Endothelial cell (in vitro differentiated cells): ENCODE measurements at places on chromosomes 2 and 18. TPM values are rescaled to one million over a fixed set of nuclear protein-coding genes. Genes with fewer than 3 reads are reported as not detected.

- H3K4me3 ChIP-seq: no peak overlapping the region
- H3K27ac ChIP-seq: no peak overlapping the region
- H3K36me3 ChIP-seq: no peaks in the 10 kb centered on the region
- H3K27me3 ChIP-seq: no peaks in the 10 kb centered on the region
Measured at GRCh38 chr2:195642027-195642678, 14.9 kb upstream of the SLC39A10 start.

GRCh38 chr2:232299084-232299483 lies 79.5 kb upstream of the ALPP start:
- peaks cover 2% of the 10 kb centered on the region for H3K27me3 ChIP-seq
- no peak overlapping the region for H3K4me3 ChIP-seq
- peaks cover 24% of the 10 kb centered on the region for H3K36me3 ChIP-seq
- DNase-seq: no peak
- no peak overlapping the region for H3K27ac ChIP-seq

DNA sequence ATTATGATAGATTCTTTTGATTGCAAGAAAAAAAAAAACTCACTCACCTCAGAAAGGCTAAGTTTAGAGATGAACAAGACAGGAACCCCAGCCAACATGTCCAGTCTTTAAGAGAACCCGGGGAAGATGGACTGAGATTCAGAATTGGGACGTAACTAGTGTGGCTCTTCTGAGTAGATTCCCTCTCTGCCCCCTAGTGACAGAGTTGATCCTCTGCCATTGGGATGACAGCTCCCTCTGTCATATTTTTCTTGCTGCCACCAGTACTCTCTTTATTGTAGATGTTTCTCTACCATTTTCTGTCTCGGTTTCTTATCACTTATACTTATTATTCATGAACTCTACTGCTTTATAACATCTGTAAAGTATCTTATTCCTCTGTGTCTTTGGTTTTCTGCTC lies 77.7 kb downstream of the GULP1 start:
- peak; percentile 35 for DNase-seq
- H3K27ac ChIP-seq: no peak overlapping the region
- H3K4me3 ChIP-seq: no peak overlapping the region
- peaks cover 3% of the 10 kb centered on the region for H3K27me3 ChIP-seq
- peaks cover 2% of the 10 kb centered on the region for H3K4me1 ChIP-seq

- peaks cover 7% of the 10 kb centered on the region for H3K4me1 ChIP-seq
- H3K4me3 ChIP-seq: no peak overlapping the region
Measured at GRCh38 chr2:10197697-10198076, 75.1 kb downstream of the RRM2 start.

GRCh38 chr2:219000569-219000960 lies 7.3 kb upstream of the CRYBA2 start:
- peaks cover 5% of the 10 kb centered on the region for H3K4me1 ChIP-seq
- no peak overlapping the region for H3K4me3 ChIP-seq
- H3K27ac ChIP-seq: no peak overlapping the region

DNA sequence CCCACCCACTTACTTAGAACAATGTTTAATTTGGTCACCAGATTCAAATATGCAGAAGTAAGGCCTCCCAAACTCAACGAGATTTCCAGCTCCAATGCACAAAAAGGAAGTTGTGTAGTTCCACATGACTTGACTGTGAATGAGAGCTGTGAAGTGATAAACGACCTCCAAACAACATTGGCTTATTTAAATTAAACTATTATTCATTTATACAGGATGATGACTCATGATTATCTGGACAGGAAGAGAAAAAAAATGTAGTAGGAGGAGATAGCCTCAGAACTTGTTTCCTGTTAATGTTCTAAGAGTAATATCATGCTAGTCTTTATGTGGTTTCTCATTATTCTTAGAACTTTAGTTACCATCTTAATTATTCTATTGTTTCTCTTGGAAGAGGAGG lies 237.3 kb downstream of the C1D start:
- H3K27me3 ChIP-seq: peaks cover 1% of the 10 kb centered on the region
- H3K4me1 ChIP-seq: peaks cover 27% of the 10 kb centered on the region
- no peak overlapping the region for H3K4me3 ChIP-seq
- H3K27ac ChIP-seq: no peak overlapping the region
- peaks cover 4% of the 10 kb centered on the region for H3K36me3 ChIP-seq

DNA sequence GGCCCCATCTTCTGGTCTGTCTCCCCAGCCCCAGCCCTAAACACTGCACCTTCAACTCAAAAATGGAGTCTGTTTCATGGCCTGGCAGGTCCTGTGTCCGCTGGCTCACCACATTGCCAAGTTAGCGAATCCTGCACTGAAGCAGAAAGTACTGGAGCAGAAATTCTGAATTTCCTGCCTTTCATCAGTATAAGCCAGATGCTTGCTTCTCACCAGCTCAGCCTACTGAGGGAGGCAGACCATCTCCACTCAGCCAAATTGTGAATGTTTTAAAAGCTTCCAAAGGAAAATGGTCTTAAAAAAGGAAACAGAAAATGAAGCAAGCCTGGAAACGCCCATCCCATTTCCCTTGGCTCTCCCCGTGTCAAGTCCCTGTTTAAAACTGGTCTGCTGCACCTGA lies 157.8 kb downstream of the C1D start:
- H3K36me3 ChIP-seq: peaks cover 2% of the 10 kb centered on the region
- peaks cover 3% of the 10 kb centered on the region for H3K27me3 ChIP-seq
- no peak for DNase-seq
- H3K4me3 ChIP-seq: no peak overlapping the region

DNA sequence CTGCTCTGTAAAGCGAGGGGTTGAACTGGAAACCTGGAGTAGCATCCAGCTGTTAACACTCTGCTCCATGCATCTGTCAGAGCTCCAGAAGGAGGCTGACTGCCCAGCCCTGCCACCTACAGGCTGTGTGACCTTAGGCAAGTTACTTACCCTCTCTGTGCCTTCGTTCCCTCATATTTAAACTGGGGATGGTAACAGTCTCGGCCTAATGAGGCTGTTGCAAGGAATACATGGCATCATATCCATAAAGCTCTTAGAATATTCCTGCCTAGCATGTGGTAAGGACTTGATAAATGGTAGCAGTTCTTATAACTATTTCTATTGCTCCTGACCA lies 80.6 kb downstream of the LRRFIP1 start:
- H3K27ac ChIP-seq: no peak overlapping the region
- peaks cover 10% of the 10 kb centered on the region for H3K27me3 ChIP-seq
- peaks cover 18% of the 10 kb centered on the region for H3K36me3 ChIP-seq
- H3K4me3 ChIP-seq: no peak overlapping the region
- H3K4me1 ChIP-seq: peaks cover 45% of the 10 kb centered on the region

DNA sequence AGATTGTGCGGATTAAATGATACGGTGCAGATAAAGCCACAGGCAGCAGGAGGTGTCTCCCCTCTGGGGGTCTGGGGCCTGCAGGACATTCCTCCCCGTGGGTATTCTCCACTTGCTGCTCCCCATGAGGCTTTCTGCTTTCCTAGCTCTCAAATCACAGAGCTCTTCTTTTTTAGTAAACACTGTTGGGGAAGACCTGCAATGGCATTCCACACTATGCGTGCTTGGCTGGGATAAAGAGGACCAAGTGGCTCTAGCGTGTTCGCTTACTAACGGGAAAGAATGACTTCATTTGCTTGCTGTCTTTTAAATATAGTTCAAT lies 146.5 kb downstream of the DDX1 start:
- peaks cover 2% of the 10 kb centered on the region for H3K27me3 ChIP-seq
- no peak overlapping the region for H3K27ac ChIP-seq
- DNase-seq: no peak
- no peaks in the 10 kb centered on the region for H3K36me3 ChIP-seq
- no peak overlapping the region for H3K4me3 ChIP-seq

GRCh38 chr18:47997338-47997780 lies 66.9 kb upstream of the SMAD2 start:
- H3K27ac ChIP-seq: no peak overlapping the region
- no peak for DNase-seq
- H3K36me3 ChIP-seq: no peaks in the 10 kb centered on the region
- H3K27me3 ChIP-seq: peaks cover 7% of the 10 kb centered on the region

DNA sequence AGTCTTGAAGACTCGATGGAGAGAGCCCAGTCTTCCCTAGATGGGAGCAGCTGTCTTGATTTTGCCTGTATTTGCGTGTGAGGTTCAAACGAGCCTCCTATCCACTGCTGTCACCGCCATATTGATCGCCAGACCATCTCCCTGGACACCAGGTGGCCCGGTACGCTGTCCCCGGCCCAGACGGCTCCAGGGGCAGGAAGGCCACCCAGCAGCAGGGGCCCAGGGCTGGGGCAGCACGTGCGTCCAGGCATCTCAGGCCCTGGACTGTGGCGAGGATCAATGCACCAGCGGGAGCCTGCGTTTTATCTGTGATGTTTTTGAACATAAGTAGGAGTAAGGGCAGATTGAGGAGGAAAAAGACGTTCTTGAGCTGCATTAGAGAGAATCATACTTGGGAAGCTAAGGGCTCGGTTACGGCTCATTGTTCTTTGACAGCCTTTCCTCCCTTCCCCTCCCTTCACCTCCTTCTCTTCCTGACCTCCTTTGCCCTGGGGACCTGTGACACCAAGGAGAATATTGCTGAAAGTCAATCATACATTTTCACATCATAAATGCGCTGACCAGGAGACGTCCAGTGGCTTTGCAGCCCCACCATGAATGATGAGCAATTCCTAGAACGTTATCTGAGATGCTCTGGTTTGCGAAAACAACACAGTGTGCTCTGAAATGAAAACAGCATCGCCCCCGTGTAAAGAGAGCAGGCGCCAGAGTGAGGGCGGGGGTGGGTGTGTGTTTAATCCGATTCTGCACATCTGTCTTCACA lies 711.2 kb upstream of the SALL3 start:
- peaks cover 9% of the 10 kb centered on the region for H3K36me3 ChIP-seq
- no peaks in the 10 kb centered on the region for H3K4me1 ChIP-seq
- no peak overlapping the region for H3K27ac ChIP-seq
- H3K4me3 ChIP-seq: peak overlapping the region; percentile 33
- no peak for DNase-seq

DNA sequence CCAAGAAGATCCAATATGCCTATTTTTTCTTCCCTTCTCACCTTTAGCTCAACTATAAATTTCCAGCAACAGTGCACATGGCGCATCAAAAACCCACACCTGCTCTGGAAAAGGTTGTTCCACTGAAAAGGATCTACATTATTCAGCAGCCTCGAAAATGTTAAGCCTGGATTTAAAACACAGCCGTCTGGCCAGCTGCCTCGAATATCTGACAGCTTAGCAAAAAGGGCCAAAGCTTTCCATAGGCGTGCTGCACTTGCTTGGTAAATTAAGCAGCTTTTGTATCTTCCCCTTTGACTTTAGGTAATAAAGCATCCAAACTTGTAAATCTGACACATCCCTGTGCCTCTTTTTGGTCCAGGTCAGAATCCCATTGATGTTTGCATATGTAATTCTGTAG lies 20.5 kb downstream of the DAPL1 start:
- peaks cover 14% of the 10 kb centered on the region for H3K4me1 ChIP-seq
- DNase-seq: no peak
- no peaks in the 10 kb centered on the region for H3K36me3 ChIP-seq
- no peak overlapping the region for H3K4me3 ChIP-seq
- H3K27ac ChIP-seq: no peak overlapping the region

GRCh38 chr18:38539856-38540255 lies 974.3 kb upstream of the CELF4 start:
- no peaks in the 10 kb centered on the region for H3K36me3 ChIP-seq
- DNase-seq: no peak
- H3K4me1 ChIP-seq: no peaks in the 10 kb centered on the region
- no peaks in the 10 kb centered on the region for H3K27me3 ChIP-seq
- H3K27ac ChIP-seq: no peak overlapping the region

Gene SP140
- not detected for total RNA-seq

Gene MGAT4A
- 7.3 TPM for total RNA-seq

Gene FEV
- 0.56 TPM for total RNA-seq

Gene DCDC2C
- not detected for total RNA-seq

Gene TOGARAM2
- total RNA-seq: 0.23 TPM

Gene C2orf66
- total RNA-seq: 1.4 TPM

Gene ACOXL
- 0.44 TPM for total RNA-seq

Gene RNU2-63P
- total RNA-seq: 6.9 TPM

Gene DQX1
- total RNA-seq: 3.5 TPM
